ENCODE measurements at places on chromosomes 4 and X.

DNA sequence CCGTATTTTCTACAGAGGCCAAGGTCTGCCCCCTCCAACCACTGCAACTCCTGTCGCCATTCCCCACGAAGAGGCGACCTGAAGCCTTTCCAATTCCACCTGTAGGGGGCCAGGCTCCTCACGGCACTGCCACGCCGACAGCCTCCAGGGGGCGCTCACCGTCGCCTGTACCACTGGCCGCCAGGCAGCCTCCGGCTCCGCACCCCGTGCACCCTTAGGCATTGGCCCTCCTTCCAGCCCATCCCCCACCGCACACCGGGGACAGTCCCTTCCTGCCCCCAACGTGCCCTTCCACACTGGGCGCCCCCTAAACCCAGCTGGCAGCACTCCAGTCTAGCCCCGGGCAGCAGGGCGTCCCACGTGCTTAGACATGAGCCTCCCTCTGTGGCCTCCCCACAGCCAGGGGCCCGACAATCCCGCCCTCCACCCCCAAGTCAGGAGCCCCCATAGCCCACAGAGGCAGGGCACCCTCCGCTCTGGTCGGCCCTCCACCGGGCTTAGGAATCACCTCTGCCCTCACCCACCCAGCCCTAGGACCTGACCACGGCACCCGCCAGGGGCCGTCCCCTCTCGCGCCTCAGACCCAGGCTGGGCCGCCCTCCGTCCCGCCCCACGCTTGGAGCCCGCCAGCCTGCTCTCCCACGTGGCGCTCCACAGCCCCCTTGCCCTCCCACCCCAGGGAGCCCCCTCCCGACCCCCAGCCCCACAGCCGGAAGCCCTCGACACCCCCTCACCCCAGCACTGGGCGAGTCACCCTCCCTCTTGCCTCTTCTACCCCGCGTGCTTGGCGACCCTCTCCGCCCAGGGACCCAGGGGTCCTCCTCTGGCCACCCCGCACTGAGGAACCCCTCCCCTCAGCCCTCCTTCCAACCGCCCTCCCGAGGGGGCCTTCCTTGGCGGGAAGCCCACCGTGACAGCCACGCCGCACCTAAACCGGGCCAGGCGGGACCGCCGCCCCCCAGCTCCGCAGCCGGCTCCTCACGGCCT is 711 bp downstream of the PNMA6E start:
- DNase-seq: peak; percentile 64

- no peak for DNase-seq
These were observed 341.5 kb downstream of the BCOR start for GRCh38 chrX:39756086-39756883.

DNA sequence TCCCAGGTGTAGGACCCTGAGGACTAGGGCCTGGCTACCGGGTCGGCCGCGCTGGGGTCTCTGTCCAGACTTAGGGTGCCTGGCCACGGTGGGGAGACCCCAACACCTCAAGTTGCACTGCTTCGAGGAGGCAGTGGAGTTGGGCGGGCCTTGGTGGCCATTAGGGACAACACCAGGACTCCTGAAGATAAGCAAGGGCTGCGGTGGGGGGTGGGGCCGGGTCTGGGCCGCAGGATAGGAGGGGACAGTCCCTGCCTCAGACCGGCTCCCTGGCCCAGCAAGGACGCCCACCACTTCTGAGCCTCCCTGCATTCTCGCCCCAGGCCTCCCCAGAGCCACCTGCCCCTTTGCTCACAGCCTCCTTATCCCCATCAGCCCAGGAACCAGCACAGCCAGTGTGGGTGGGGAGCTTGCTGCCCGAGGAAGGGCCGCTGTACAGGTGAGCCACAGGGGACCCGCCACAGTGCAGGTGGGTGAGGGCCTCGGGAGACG is 5.5 kb upstream of the MXD4 start:
- DNase-seq: no peak

- DNase-seq: no peak
These were observed 79.3 kb downstream of the NHSL2 start for GRCh38 chrX:71989768-71990426.

DNA sequence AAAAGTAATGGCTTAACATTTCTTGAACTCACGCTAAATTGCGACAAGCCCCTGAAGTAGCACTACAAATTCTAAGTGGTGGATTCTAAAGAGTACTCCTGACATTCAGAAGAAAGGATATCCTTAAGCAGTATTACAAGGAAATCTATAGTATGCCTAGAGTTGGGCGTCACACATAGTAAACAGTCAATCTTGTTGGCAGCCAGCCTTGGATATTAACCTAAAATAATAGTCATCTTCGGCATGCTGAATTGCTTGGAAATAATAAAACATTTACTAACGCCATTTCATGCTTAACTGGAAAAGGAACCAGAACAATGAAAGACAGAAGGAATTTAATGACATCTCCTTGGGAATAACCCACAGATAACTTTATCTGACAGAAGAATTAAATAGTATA is 18.6 kb downstream of the ATP8A1 start:
- no peak for DNase-seq

DNA sequence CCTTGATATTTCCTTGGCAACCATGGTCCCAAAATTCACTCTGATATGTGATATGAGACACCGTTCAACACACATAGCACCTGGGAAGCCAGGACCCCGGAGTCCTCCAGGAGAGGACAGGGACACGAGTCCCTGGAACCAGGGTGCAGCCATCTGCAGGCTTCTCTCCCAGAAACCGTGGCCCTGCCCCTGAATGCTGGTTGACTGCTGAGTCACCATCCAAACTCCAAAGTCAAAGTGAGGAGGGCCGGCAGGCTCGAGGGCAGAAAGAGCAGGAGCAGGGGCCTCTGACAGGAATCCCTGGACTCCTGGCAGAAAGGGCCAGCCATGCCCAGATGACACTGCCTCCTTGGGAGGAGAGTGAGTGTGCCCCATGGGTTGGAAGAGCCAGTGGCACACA is 6.9 kb upstream of the PNMA6A start:
- DNase-seq: no peak
